CD8-positive, alpha-beta memory T cell (primary cell): ENCODE measurements at places on chromosomes 6 and 20.
A peak's percentile ranks its signal among the peaks of the same experiment; 100 is the strongest.

DNA sequence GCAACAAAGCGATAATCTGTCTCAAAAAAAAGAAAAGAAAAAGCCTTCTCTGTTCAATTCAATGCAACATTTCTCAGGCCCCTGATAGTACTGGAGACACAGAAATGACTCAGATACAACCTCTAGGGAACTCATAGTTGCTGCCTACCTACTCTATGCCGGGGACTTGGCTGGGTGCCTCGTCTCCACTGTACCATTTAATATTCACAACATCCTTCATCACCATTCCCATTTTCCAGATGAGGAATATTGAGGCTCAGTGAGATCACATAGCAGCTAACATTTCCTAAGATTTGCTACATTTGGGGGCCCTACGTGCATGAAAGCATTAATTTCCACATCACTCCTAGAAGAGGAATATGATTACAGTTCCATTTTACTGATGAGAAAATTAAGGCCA is 7.5 kb downstream of the NOL4L start:
- no peak for DNase-seq

GRCh38 chr6:31345026-31345730 is 11.8 kb downstream of the HLA-B start:
- no peak for DNase-seq

DNA sequence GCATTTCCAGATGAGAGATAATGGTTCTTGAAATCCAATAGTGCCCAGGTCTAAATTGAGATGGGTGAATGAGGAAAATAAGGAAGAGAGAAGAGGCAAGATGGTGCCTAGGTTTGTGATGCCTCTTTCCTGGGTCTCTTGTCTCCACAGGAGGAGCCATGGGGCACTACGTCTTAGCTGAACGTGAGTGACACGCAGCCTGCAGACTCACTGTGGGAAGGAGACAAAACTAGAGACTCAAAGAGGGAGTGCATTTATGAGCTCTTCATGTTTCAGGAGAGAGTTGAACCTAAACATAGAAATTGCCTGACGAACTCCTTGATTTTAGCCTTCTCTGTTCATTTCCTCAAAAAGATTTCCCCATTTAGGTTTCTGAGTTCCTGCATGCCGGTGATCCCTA is 6.8 kb downstream of the HFE start:
- DNase-seq = no peak

DNA sequence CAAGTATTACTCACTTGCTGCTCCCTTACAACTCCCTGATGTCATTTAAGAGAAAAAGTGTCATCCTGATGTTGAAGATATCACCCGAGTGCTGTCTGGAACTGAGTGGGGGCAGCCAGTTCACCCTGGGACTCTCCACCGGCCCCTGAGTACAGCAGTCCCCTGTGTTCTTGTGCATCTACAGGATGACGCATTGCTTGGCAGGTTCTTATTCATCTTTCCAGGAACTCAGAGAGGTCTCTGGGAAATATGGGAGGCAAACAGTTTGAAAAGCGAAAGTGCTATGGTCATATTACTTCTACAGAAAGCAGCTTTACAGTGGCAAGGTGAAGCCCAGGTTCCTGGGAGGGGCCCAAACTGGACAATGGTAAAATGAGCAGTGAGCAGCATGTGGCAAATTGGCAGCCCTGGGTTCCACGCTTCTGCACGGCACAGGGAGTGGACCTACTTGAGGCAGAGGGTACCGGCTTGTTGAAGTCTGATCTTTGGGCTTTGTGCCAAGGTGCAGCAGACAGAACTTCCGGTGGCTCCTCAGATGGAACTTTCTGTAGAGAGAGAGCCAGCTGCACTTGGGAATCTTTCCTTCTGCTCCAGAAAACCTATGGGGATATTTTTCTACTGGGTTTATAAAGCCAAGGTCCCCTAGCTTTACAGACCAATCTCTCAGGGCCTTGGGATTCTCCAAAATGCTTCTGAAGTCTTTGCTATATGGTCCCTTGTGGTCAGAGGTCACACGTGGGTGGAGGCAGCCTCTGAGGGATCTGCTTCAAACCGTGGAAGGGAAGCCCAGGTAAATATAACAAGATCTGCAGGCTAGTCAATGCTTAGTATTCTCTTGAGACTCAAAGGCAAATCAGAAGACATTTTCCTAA is 128.3 kb downstream of the MAP3K7 start:
- peak; percentile 39 for DNase-seq

DNA sequence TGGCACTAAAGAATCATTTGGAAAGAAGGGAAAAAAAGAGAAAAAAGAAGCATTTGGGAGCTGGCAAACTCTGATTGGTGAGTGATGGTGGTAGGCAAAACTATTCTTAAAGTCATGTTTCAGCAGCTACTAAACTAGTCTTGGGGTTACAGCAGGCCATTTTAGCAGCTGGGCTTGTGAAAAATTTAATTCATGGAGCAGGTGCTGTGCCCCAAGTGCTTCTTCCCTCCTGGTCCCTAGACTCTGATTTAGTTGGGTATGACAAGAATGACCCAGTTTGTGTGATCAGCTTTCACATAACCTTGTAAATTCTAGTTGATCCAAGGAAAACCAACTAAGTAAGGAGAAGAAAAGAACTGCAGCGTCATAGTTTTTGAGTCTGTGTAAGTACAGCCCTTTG is 1.1 kb upstream of the ASIP start:
- no peak for DNase-seq

- no peak for DNase-seq
Observed at GRCh38 chr20:24741493-24742072, 207.5 kb upstream of the CST7 start.
